H9 (cell line): ENCODE measurements at places on chromosomes 11 and 22. TPM values are rescaled to one million over a fixed set of nuclear protein-coding genes. Genes with fewer than 3 reads are reported as not detected.

GRCh38 chr11:111601979-111602864 lies at the start of gene SIK2:
TSS of gene SIK2 (plus strand) at chr11:111602449. CDS start at chr11:111602564, 115 bp downstream.
- DNase-seq = peak; percentile 98

DNA sequence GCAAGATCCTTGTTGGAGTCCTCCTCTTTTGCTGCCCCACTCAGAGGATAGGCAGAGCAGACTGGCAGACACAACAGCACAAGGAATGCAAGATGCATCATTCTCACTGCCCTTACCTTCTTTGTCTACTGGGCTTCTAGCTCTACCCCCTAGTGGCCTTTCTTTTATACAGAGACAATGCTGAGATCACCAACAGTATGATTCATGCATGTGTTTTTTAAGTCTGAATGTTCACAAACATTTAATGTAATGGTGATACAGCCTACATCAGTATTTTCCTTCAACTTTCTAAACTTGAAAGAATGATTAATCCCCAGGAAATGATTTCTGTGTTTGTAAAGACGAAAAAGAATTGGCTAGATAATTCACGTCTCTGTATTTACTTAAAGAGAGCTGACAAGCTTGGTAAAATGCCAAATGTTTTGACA lies at the start of gene MMP10:
Gene MMP10, minus strand, starts transcription at position 138 of the 428 bp plus-strand sequence. Its CDS starts 37 bp downstream, at position 101.
- peak; percentile 62 for DNase-seq

Gene SSTR3
- total RNA-seq = 0.68 and 0.72 TPM in 2 replicates

Gene APLNR
- total RNA-seq = 0.37 and 0.39 TPM in 2 replicates

DNA sequence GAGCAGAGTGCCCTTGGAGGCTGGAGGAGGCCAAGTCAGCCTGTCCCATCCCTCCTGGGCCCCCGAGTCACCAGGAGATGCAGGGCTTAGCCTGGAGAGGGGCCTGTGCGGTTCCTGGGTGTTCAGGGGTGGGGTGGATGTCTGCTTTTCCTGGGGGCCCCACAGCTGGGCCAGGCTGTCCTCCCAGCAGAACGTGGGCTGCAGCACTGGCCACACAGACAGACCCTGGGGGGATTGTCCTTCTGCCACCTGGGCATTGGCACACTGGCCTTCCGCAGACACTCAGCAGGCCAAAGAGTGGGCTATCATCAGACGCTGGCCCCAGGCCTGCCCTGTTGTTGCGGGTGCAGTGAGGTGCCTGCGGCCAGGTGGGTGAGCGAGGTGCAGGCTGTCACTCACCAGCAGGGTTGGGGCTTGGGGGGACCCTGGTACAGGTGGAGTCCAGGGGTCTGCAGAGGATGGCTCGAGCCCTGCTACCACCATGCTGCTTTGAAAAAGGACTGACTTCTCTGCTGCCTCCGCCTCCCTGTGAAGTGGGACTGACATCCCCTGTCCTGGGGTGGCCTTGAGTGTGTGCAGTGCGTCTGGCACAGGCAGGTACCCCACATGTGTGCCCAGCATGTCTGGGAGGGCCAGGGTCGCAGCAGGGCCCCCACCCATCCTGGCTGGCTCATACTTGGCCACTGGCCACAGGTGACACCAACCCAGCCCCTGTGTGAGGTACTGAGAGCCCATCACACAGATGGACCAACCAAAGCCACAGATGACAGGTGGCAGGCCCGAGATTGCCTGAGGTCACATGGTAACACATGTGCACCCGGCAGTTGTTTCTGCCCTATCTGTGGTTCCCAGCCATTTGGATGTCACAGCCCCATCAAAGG lies 39.0 kb upstream of the KCNQ1OT1 start:
- no peak for DNase-seq

DNA sequence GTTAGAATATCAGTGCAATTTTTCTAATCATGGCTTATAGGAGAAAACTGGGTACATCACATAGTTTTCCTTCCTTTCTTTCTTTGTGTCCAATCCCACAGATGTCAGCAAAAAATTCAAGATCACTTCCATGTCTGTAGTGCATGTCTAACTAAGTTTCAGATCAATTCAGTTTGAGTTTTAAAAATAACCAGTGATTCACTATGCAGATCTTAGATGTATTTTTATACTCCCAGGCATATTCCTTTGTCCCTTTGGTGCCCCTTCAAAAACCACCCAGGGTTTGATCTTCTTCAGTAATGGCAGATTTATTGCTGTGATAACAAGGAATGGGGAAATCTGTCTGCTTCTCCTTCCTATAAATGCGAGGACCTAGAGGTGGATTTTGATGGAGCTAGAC lies 915.6 kb downstream of the METTL15 start:
- DNase-seq = no peak

DNA sequence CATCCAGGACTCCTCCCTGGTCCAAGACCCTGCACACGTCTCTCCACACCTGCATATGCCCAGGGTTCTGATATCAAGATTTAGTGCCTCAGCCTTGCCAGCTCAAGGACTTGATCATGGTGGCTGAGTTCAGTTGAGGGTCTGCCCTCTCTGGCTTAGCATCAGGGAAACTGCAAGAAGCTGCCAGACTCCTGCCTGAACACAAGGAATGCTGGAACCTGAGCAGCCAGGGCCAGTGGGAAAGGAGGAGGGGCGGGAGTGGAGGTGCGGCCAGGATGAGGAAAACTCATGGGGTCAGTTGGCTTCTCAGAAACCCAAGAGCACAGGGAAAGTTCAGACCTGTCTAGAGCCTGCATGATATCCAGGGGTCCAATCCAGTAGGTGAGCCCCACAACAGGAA lies 546.1 kb downstream of the BUD13 start:
- peak; percentile 41 for DNase-seq

Gene C22orf23
- total RNA-seq = 0.55 and 0.57 TPM in 2 replicates

DNA sequence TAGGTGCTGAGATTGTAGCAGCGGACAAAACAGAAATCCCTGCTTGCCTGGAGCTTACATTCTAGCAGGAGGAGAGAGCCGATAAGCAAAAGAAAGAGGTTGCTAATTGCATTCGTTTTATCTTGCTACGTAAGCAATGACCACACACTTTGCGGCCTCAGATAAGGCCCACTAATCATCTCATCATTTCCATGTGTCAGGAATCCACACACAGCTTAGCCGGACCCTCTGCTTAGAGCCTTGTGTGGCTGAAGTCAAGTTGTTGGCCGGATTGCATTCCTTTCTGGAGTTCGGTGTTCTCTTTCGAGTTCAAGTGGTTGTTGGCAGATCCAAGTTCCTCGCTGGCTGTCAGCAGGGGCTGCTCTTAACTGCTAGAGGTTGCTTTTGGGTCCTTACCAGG lies 101.6 kb downstream of the CHST1 start:
- DNase-seq = no peak

Gene MUC5AC
- total RNA-seq = not detected in 2 replicates

GRCh38 chr11:79550809-79551208 lies 110.0 kb upstream of the TENM4 start:
- no peak for DNase-seq

DNA sequence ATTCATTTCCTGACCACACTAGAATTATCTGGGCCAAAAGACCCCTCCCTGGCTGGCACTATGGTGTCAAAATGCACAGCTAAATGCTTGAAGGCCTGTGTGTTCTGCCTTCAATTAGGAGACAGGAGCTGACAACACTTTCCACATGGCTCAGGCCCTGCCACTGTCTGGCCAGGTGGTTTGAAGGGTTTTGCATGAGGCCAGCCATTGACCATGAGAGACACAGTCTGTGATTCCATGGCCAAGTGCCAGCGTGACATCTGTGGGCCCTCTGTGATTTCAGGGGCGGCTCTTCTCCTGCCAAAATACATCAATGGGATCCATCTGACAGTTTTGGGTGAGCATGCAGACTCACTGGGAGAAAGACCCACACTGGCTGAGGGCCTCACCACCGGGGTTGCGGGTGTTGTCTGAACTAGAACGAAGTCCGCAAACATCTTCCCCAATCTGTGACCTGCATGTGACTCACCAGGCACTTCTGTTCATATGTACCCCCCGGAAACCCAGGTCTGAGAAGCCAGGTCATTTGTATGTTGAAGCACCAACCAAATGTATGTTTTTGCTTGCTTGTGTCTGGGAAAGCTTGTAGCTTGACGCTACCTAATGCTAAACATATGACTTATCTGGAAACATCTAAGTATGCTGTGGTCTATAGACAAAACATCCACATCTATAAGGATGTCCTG lies 20.7 kb upstream of the NAV2 start:
- no peak for DNase-seq

GRCh38 chr11:79081471-79082031 lies 359.3 kb downstream of the TENM4 start:
- no peak for DNase-seq

Gene CADM1
- 11.9 and 12.5 TPM in 2 replicates for total RNA-seq

- no peak for DNase-seq
Measured at GRCh38 chr11:96065379-96065778, 141.5 kb upstream of the MTMR2 start.

- no peak for DNase-seq
Measured at GRCh38 chr11:86765203-86765602, 35.1 kb upstream of the PRSS23 start.

DNA sequence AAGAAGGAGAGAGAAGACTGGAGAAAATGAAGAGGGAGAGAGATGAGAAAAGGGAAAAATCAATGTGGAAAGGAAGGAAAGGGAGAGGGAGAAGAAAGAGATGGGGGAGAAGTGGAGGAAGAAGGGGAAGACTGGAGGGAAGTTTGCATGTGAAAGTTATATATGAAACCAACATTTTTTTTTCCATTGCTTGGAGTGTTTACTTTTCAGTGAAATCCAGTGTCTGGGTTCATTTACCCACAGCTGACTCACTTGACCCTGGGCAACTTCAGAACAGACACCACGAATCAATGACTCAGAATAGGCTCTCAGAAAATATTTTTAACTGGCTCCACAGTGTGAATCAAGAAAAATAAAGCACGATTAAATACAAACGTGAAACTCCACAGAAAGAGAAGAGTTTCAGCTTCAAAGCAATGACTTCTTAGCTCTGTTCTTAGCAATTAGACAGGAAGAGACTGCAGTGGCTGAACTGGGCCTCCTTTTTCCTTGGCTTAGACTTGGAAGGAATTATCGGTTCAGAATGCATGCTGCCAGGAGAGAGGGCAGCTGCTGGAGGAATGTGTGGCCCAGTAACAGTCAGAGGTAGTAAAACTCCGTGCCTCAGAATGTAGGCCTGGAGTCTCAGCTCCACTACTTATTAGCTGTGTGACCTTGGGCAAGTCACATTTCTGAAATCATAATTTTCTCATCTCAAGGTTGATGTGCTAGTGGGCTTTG lies 237.5 kb downstream of the MIAT start:
- no peak for DNase-seq

Gene NAALADL1
- total RNA-seq = 1.0 and 1.2 TPM in 2 replicates

- peak; percentile 48 for DNase-seq
Measured at GRCh38 chr11:63911440-63911839, 5.5 kb downstream of the RCOR2 start.

Gene PGR
- total RNA-seq = 0.02 and 0.07 TPM in 2 replicates
